ENCODE measurements at places on chromosomes 3 and 15.
A peak's percentile ranks its signal among the peaks of the same experiment; 100 is the strongest.

DNA sequence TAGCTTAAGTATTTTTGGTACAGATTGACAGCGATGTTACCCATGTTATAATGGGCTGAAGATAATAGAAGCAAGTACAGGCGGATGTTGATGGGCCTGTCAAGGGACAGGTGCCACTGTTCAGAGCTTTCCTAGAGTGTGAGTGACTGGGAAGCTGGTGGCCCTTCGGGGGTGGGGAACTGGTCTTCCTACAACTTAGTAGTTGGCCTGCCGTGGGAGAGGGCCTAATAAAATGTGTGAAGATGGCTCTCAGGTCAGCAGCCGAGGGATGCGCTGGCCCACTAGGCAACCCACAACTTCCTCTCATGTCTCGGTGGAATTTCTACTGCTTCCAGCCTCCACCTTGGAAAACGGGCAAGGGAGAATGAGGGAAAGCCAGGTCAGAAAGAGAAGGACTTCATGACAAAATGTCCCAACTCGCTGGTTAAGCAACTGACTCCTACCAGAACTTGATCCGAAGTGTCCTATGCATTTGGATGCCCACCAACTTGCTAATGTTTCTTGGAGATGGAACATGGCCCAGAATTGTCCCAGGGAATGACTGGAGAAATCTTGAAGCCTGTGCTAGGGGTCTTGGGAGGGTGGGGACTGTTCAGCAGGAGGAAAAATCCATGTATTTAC lies 1.4 kb downstream of the GYG1 start:
- no peak for DNase-seq

GRCh38 chr3:47324278-47324865 lies 41.6 kb downstream of the KLHL18 start:
- no peak for DNase-seq

- DNase-seq = no peak
Observed at GRCh38 chr3:151002003-151002981, 29.8 kb upstream of the CLRN1 start.

DNA sequence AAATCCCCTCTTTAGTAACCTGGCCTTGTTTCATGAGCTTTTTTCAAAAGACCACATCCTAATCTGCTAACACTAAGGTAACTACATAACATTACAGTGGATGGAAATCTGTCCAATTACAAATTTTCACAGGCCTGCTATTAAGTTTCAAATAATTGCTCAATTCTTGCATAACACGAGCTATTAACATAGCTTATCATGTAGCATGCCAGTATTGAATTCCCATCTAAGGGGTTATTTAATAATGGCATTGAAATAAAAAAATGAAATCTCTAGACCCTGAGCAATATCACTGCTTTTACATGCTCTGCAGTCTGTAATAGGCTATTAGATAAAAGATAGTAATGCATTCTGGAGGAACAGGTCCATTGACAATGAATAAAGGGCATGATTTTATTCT lies 748.3 kb upstream of the NECTIN3 start:
- no peak for DNase-seq

DNA sequence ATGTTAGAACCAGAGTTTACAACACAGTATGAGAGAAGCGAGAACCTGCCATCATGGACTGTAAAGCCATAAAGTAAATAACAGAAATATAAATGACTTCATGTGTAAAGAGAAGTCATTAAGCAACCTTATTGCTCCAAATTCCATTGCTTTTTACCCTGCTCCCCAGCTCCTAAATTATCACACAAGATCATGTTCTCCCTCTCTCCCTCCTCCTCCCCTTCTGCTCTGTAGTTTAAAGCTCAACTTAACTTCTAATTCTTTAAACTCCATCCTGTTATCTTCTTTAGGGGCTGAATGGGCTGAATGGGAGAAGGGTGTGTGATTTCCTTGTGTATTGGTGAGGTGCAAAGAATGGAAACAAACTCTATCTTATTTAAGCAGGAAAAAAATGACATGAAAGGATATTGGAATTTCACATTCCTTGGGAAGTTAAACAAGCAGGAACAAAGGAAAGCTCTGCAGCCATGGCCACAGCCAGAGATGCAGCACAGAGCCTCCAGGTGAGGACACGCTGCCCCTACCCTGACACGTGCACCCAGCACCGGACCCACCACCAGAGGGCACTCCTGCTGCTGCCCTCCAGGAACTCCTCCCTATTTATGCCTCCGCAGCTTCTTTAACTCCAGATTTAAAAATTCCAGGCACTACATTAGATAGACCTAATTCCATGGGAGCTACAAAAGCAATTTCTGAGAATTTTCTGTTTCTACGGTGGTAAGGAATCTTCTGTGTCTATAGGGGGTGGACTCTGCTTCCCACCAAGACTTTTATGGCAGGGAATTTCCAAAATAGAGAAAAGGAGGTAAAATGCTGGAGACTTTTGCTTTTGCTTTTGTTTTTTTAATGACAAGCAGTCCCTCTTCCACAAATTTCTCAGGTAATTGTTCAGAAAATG lies 76.9 kb upstream of the ABI3BP start:
- peak; percentile 39 for DNase-seq

DNA sequence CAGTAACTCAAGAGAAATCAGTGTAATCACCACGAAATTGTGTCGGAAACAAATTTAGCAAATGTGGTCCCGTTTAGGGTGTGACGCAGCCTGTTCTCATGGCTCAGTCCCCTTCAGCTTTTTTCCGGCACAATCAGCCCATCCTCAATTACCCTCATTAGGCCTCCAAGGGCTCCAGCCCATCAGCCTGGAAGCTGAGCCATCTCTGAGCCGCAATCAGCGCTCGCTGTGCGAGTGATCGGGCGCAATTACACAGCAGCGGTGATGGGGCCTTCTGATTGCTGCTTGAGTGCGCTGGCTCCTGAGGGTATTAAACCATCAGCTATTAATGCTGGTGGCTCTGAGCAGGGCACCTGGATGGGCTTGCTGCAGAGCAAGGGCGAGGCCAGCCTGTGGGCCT lies 55.6 kb downstream of the PLXNA1 start:
- no peak for DNase-seq

GRCh38 chr3:59818033-59818918 lies 768.5 kb upstream of the CFAP20DC start:
- DNase-seq = no peak

DNA sequence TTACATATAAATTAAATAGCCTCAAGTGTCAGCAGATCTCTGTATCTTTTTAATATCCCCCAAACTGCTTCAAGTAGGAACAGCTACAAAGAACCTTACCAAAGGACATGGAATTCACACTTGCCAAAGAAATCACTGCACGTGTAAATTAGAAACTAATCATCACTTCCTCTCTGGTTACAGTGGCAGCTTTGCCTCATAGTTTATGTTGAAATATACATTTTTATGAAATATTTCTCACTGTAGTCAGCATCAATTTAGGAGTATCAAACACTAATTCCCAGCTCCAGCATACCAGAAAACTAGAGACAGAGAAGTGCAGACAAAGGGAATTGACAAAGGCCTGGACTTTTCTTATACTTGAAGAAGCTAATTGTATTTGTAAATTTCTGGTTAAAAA lies 260.9 kb downstream of the TIGIT start:
- no peak for DNase-seq

GRCh38 chr3:46368569-46368968 lies 2.2 kb upstream of the CCR5 start:
- peak; percentile 54 for DNase-seq

GRCh38 chr3:108103886-108104797 lies 13.3 kb upstream of the CD47 start:
- no peak for DNase-seq

- no peak for DNase-seq
Observed at GRCh38 chr15:26242565-26243071, 379.5 kb upstream of the ATP10A start.

GRCh38 chr3:156433138-156433537 lies 121.8 kb downstream of the SSR3 start:
- no peak for DNase-seq

DNA sequence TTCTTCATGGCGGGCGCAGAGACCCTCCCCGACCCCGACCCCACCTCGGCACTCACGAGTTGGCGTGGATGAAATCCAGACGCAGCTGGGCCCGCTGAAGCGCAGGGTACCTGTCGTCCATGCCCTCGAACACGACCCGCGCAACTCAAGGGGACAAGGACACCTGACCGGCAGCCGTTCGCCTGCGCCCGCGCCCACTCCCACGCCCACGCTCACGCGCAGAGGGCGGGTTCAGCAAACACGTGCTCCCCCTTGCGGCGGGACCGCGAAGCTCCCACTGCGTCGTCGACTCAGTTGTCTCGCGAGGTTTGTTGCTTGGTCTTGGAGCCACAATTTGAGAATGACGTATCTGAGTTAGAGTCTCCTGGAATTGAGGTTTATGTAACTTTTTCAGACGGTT lies at the start of gene MORC1:
TSS of gene MORC1 (minus strand) at position 196 of the 400 bp plus-strand sequence. CDS start at position 121, 75 bp downstream.
- DNase-seq = peak; percentile 2

GRCh38 chr3:29168081-29168480 lies 112.8 kb upstream of the RBMS3 start:
- DNase-seq = no peak

- no peak for DNase-seq
Observed at GRCh38 chr15:72220687-72221086, 10.3 kb downstream of the PKM start.

GRCh38 chr3:107910713-107911259 lies 180.0 kb downstream of the CD47 start:
- peak; percentile 44 for DNase-seq

DNA sequence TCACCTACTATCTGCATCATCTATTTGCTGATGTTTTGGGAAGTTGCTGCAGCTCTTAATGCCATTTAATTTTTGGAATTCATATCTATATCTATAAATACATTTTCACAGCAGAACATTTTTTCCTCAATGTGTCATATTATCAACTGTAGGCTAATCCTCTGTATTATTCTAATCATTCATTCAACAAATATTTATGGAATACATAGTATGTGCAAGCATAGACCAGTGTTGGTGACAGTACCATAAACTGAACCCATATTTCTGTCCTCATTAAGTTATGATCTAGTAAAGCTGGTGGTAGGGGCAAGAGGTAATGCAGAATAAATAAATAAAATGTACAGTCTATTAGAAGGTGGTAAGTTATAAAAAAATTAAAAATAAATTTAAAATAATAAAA lies 585.3 kb upstream of the BCHE start:
- no peak for DNase-seq

GRCh38 chr15:89964232-89964954 lies 36.7 kb upstream of the ZNF710 start:
- no peak for DNase-seq

- DNase-seq = no peak
Observed at GRCh38 chr3:129313415-129313664, 34.7 kb downstream of the HMCES start.

DNA sequence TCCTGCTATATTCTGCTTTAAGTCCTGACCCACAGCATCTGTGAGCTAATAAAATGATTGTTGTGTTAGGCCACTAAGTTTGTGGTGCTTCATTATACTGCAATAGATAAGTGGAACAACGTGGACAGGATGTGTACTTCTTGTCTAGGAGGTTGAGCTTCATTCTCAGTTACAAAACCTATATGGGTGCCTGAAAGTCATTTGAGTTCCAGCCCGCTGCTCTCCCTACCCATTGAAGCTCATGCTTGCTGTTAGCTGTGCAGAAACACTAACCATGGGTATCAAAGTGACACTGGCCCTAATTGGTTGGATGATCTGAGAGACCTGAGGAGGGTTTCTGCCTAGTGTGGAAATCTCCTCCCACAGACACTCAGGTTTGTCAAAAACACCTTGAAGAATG lies 357.2 kb downstream of the PDCD6IP start:
- peak; percentile 3 for DNase-seq

DNA sequence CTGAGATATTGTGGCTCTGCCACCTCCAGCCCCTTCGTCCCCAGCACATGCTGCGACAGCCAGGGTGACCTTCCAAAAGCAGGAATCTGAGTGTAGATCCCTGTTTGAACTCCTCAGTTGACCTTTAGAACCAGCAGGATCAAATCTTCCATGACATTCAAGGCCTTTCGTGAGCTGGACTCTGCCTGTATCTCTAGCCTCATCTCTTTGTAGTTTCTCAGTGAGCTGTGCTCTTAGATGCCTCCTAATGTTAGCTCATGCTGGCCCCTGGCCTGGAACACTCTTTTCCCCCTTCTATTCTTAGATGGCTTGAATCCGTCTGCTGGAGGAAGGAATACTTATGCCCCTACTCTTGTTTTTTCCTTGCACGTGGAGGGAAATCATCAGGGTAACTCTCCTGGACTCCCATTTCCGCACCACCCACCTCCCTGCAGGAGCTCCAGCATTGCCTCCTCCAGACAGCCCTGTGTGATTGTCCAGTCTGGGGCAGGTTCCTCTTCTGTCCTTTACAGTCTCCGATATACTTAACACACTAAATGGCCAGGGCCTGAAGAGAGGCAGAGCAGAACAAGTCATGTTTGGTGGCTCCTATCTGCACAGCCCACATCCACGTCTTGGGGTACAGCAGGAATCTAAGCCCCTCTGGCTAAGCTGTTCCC lies 26.7 kb upstream of the CHRNB4 start:
- DNase-seq = no peak

- no peak for DNase-seq
Observed at GRCh38 chr3:138398791-138399575, 35.4 kb upstream of the ESYT3 start.

- DNase-seq = no peak
Observed at GRCh38 chr3:101119535-101119934, 126.3 kb upstream of the ABI3BP start.

DNA sequence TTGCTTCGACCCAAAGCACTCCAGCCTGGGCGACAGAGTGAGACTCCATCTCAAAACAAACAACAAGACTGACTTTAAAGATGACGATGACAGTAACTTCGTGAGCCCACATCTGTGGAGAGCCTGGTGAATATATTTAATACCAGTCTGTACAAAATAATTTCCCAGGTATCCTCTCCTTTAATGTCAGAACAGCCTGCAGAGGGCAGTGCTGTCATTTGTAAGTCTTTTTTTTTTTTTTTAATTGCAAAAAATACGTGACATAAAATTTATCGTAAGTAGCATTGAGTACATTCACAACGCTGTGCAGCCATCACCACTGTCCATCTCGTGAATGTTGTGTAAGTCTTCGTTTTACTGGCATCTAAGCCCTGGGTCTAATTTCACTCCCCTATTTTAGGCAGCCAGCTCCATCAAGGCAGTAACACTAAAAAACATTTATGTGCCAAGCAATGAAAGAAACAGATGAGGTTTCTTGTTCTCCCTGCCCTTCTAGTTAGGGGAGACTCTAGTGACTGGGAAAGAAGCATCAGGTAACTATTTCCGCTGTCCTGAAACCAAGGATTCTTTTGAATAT lies 1.4 kb downstream of the HTD2 start:
- peak; percentile 28 for DNase-seq

DNA sequence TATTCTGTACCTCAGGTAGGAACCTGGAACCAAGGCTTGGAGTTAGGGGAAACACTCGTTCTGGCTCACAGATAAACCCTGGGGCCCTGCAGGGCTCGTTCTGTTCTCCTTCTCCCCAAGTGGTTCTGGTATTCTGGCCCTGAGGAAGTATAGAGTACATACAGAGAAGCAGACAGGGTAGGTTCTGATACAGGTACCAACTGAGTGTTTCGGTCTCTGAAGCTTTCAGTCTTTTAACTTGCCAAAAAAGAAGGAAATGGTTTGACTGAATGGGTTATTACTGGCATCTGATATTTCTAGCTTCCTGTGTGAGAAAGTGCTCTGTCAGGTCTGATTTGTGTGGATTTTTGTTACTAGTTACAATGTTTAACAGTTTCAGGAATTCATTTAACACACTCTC lies 67.3 kb downstream of the UBE2E2 start:
- DNase-seq = peak; percentile 46

- no peak for DNase-seq
Observed at GRCh38 chr15:24075420-24076089, 388.4 kb upstream of the NDN start.

GRCh38 chr3:47579875-47580274 lies 1.2 kb upstream of the CSPG5 start:
- no peak for DNase-seq
